Fibroblast of skin of scalp (primary cell): ENCODE measurements at places on chromosomes 11 and 22.
A peak's percentile ranks its signal among the peaks of the same experiment; 100 is the strongest.

GRCh38 chr22:25380122-25380747 is 160.8 kb downstream of the CRYBB2 start:
- peak; percentile 45 for DNase-seq

GRCh38 chr11:68115285-68115684 is 5.9 kb downstream of the CHKA start:
- DNase-seq = no peak

- no peak for DNase-seq
Measured at GRCh38 chr11:60942219-60942618, 9.8 kb downstream of the SLC15A3 start.

DNA sequence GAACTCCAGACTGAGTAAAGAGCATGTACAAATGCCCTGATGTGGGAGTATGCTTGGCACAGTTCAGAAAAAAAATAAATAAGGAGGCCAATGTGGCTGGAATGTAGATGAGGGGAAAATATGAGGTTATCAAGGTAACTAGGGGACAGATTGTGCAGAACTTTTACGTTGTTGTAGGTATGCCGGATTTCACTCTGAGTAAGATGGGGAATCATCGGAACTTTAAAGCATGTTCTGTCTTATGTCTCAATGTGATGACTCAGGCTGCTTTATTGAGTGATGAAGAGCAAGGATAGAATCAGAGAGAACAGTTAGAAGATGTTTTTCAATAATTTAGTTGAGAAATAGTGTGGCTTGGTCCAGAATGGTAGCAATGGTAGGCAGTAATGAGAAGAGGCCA is 130.4 kb downstream of the C11orf87 start:
- DNase-seq = no peak

GRCh38 chr11:118908901-118909618 is 16.7 kb downstream of the BCL9L start:
- DNase-seq = peak; percentile 98

GRCh38 chr11:125112208-125112604 is 780 bp upstream of the TMEM218 start:
- DNase-seq = no peak

DNA sequence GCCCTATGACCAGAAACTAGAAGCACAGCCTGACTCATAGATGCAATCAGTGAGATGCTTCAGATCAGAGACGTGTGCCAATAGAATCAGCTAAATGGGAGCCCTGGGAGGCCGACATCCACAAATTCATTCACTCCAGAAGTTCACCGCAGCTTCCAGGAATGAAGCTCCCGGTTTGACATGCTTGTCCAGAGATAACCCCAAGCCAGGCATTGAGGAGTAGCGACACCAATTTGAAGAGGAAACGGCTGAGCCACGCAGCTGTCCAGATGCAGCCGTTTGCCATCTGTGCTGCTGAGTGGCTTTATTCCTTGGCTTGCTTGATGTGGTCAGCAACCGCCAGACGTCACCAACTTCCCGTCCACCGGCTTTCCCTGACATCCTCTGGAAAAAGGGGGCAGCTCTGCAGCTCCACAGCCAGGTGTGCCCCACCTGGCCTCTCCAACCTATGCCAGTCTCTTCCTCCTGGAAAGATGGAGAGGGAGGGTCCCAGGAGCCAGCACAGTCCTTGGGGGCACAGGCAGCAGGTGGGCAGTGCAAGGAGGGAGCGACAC is 123.9 kb upstream of the OPCML start:
- DNase-seq = no peak

DNA sequence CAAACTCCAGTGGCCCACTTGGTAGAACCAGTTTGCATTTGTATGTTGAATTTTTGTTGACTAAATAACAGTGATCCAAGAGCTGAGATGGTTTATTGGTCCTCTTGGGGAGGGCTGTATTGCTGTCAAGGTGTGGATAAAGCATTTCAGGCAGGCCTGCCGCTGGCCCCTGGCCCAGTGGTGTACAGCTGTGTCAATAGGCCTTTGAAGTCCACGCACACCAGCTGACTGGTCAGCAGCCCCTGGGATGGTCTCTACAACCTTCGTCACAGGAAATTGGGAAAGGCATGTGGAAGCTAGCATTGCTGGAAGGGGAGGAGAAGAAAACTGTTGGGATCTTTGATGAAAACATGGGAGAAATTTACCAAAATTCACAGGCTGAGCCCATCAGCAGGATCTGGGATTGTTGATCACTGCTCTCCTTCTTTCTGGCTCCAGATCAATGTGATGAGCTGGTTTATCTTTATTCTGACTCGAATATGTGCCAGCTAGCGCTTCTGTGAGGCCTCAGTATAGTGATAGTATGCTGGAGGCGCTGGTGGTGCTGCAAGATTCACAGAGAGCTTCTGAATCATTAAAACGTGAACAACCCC is 12.5 kb upstream of the E2F8 start:
- no peak for DNase-seq

- peak; percentile 85 for DNase-seq
Measured at GRCh38 chr11:64876835-64877341, 1.5 kb downstream of the EHD1 start.

DNA sequence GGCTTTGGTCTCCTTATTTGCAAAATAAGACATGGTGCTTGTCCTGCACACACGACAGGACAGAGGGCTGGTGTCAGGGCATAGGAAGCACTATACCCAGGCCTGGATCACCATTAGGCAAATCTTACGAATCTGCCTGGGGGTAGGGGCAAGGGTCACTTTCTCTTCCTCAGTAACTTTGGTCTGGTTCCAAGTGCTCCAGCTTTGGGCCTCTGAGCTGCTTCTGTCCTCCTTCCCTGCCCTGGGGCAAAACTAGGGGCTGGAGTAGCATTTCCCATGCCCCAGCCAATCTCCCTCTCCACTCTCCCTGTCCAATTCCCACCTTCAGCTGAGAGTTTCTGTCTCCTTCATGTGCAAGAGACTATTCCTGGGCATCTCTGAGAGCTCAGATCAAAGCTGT is 123.7 kb upstream of the NECTIN1 start:
- DNase-seq = no peak

- DNase-seq = peak; percentile 4
Measured at GRCh38 chr11:131463649-131464425, 93.4 kb downstream of the NTM start.

DNA sequence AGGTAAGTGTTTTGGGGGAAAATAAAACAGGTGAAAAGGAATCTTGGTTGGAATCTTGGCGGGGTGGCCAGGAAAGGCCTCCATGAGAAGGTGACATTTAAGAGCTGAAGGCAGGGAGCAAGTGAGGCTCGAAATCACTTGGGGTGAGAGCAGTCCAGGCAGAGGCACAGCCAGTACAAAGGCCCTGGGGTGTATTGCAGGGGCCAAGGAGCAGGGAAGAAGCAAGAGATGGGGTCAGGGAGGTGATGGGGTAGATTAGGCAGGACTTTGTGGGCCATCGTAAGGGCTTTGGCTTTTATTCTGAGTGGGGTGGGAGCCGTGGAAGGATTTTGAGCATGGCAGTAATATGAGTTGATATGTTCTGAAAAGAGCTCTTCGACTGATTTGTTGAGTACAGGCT is 551.1 kb downstream of the MN1 start:
- DNase-seq = no peak

DNA sequence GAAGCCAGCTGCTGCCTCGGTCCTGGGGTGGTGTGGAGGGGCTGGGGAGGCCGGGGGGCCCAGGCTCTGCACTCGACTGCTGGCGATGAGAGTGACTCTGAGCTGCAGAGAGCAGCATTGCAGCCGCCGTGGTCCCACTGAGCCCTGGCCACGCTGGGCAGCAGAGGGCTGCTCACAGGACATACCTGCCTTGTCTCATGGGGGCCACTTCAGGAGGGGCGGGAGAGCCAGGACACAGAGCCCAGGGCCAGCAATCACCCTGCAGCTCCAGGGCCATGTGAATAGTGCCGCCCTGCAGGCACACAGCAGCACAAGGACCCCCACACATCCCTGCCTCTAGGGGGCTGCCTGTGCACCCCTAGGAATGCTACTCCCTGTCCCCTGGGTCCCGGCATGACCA is 147.0 kb downstream of the CRYBB2 start:
- DNase-seq = no peak

- DNase-seq = no peak
Measured at GRCh38 chr22:46040471-46041465, 63.8 kb upstream of the WNT7B start.

- peak; percentile 35 for DNase-seq
Measured at GRCh38 chr22:41915035-41915785, at the start of gene SHISA8. SHISA8 (minus strand) TSS chr22:41915074; CDS start chr22:41914667, 407 bp downstream.

- DNase-seq = no peak
Measured at GRCh38 chr11:64898541-64898940, 18.5 kb downstream of the ATG2A start.

DNA sequence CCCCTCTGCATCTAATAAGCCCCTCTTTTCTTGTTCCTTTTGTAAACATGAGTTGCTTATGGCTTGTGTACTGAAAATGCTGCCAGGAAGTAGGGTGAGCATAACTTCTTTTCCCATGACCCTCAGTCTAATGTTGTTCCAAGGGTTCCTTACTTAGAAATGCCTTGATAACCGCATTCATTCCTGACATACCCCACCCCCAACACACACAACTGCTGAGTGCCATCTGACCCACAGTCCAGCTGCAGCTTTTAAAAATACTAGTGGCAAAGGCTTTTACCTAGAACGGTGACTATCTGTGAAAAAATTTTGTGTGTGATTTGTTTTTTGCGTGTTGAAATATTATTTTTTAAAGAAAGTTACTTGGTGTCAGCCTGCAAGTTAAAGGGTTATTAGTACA is 52.6 kb downstream of the ARHGAP42 start:
- peak; percentile 89 for DNase-seq

GRCh38 chr22:27997538-27997937 is 78.5 kb upstream of the PITPNB start:
- peak; percentile 78 for DNase-seq

DNA sequence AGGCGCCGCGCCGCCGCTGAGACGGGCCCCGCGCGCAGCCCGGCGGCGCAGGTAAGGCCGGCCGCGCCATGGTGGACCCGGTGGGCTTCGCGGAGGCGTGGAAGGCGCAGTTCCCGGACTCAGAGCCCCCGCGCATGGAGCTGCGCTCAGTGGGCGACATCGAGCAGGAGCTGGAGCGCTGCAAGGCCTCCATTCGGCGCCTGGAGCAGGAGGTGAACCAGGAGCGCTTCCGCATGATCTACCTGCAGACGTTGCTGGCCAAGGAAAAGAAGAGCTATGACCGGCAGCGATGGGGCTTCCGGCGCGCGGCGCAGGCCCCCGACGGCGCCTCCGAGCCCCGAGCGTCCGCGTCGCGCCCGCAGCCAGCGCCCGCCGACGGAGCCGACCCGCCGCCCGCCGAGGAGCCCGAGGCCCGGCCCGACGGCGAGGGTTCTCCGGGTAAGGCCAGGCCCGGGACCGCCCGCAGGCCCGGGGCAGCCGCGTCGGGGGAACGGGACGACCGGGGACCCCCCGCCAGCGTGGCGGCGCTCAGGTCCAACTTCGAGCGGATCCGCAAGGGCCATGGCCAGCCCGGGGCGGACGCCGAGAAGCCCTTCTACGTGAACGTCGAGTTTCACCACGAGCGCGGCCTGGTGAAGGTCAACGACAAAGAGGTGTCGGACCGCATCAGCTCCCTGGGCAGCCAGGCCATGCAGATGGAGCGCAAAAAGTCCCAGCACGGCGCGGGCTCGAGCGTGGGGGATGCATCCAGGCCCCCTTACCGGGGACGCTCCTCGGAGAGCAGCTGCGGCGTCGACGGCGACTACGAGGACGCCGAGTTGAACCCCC is 798 bp downstream of the BCR start:
- no peak for DNase-seq

- no peak for DNase-seq
Measured at GRCh38 chr11:79697905-79698304, 257.1 kb upstream of the TENM4 start.
